ENCODE measurements at places on chromosomes 7 and 10. TPM values are rescaled to one million over a fixed set of nuclear protein-coding genes. Genes with fewer than 3 reads are reported as not detected.

- DNase-seq: no peak
Measured at GRCh38 chr10:128257428-128257827, 131.2 kb upstream of the MKI67 start.

DNA sequence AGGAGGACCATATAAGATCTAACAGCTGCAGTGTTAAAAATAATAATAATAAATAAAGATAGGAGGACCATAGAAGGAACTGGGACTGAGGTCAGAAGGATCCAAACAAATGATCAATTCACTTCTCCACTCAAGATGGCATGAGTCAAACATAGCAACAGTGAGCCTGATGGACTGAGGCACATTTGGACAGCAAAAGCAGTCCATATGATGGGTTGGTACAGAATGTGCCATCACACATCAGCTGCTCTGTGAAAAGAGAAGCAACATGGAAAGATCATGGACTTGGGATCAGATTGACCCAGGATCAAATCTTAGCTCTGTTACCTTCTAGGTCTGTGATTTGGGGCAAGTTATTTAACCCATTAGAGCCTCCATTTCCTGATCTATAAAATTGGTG, 188.9 kb upstream of the KMT2E start:
- no peak for DNase-seq

DNA sequence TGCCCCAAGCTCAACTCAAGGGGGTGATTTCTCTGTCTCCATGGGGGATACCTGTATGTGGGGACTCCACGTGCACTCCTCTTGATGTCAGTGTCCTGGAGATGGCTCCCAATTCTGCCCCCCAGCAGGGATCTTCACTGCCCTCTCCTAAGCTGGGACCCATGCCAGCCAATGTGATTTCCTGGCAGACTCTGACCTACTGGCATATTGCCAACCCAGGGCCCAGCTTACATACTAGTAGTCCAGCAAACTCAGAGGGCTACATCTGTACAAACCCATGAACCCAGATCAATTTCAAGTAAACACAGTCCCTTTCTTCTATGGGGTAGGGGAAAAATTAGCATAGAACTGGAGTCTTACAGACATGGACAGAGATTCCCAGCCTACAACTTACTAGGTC, 26.2 kb upstream of the BMPR1A start:
- no peak for DNase-seq

DNA sequence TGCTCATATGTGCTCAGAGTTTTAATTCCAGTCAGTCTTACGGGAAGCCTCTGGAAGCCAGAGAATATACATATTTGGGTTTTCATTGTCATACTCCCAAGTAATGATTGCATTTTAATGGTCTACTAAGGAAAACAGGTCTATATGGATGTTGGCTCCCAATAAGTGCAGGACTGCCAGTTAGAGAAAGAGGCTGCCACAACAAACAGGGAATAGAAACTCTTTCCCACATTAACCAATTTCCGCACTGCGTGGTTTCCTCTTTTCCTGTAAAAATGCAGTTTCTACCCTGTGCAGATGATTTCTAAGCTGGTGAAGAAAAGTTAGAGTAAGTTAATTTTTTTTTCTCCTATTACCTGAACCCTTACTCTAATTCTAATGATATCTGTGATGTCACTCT, 78.2 kb downstream of the CCSER2 start:
- no peak for DNase-seq

DNA sequence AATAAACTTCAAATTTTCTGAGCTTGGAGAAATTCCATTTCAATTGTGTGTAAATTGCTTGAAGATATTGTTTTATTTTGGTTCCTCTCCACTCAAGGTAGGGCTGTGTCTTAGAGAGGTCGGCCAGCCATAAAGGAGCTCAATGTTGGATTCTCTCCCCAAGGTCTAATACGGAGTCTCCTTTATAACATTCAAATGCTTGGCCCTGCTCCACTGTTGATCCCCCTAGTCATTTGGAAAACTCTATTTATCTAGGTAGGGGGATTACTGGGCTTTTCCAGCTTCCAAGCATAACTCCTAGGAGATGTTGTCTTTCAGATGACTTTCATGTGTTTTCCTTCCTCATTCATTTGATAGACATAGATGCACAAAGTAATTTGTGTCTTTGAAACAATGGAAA, 170.9 kb downstream of the LRMDA start:
- DNase-seq: no peak

The SFRP4 gene
- 0.27 TPM for total RNA-seq

The NCF1 gene
- total RNA-seq: 2.2 TPM

The CPA2 gene
- under 0.01 TPM for total RNA-seq

The FANK1 gene
- 1.6 TPM for total RNA-seq

All from hematopoietic multipotent progenitor cell (in vitro differentiated cells).